Umbilical cord (tissue), 2 donors: ENCODE measurements at places on chromosomes 2 and 18. TPM values are rescaled to one million over a fixed set of nuclear protein-coding genes. Genes with fewer than 3 reads are reported as not detected.

DNA sequence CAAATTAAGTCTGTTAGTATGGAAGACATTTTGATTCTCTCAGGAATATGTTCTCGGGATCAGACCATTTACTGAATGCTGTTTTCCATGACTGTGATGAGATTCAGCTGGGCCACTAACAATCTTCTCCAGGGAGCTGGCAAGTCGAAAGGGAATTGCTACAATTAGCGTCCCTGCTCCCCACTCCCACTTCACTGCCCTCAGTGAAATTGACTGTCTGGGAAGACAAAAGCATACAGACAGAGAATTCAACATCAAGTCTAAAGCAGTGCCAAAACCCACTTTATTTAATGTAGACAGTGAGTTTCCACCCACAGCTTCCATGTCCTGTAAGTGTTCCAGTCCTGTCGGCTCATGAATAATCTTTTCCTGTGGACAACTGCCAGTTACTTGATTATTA is 34.0 kb upstream of the COL3A1 start:
- peak; percentile 24 for DNase-seq

GRCh38 chr2:7279421-7279949 is 362.3 kb downstream of the RNF144A start:
- DNase-seq, result no peak

GRCh38 chr2:135124924-135125886 is 73.1 kb downstream of the RAB3GAP1 start:
- no peak for DNase-seq

DNA sequence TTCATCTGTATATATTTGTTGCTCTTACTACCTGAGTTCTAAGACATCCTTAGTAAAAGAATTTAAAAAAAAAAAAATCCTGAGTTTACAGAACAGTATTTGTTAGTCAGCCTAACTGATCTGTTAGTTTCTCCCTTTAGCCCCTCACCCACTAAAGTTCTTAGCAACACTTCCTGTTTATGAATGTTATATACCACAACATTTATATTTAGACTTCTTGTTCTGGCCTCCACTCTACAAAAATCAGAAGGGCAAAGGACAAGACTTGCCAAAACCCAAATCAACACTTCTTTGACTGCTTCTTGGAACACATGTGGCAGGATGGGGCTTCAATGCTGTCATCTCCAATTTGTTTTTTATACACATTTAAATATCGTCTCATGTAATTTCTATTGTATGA is 71.1 kb downstream of the MGAT5 start:
- no peak for DNase-seq

GRCh38 chr2:235860111-235860510 is 308.1 kb downstream of the GBX2 start:
- DNase-seq, result no peak

GRCh38 chr2:128451084-128452023 is 132.7 kb upstream of the HS6ST1 start:
- DNase-seq, result no peak

DNA sequence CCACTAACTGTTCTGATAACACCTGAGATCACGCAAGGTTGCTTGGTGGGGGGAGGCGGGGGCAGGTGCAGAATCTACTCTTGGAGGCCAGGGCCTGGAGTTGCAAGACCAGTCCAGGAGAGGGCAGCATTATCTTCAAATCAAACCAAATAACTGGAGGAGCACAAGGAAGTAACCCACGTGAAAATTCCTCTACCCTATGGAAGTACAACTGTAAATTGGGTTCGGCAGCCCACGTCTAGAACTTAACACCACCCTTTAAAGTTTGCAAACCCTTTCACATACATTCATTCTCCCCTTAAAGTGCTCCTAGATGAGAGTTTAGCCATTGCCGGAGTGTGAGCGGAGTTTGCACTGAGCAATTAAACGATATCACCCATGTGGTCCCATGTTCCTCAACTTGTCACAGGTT is 19.6 kb upstream of the CXCR1 start:
- DNase-seq, result peak; percentile 75

- DNase-seq, result no peak
These were observed 43.4 kb upstream of the AQP4 start for GRCh38 chr18:26908906-26909305.

GRCh38 chr2:182980115-182980514 is 58.1 kb downstream of the NCKAP1 start:
- peak; percentile 47 for DNase-seq

- DNase-seq, result no peak
These were observed 232.4 kb downstream of the MEIS1 start for GRCh38 chr2:66667301-66667700.

DNA sequence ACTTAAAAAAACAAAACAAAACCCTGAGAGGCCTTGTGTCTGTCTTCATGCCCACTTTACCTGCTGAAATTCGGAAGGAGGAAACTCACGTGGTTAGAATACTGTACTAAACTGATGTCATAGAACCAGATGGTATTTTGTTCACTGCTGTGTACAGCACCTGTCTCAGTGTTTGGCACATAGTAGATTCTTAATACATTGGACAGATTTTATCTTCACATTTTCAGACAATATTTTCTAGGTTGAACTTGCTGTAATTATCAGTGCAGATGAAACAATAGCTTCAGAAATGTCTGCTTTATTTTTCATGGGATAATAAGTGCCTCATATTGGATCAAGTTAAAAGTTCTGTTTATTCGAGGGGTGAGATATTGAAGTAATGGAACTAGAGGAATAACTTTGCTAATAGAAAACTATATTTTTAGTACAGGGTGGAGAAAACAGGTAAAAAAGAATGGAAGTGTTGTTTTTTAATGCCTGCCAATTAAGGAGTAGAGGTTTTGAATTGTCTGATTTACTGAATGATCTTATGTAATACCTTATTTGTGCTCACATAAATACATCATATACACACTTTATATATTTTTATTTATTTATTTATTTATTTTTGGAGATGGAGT is 23.7 kb downstream of the DDX1 start:
- no peak for DNase-seq

DNA sequence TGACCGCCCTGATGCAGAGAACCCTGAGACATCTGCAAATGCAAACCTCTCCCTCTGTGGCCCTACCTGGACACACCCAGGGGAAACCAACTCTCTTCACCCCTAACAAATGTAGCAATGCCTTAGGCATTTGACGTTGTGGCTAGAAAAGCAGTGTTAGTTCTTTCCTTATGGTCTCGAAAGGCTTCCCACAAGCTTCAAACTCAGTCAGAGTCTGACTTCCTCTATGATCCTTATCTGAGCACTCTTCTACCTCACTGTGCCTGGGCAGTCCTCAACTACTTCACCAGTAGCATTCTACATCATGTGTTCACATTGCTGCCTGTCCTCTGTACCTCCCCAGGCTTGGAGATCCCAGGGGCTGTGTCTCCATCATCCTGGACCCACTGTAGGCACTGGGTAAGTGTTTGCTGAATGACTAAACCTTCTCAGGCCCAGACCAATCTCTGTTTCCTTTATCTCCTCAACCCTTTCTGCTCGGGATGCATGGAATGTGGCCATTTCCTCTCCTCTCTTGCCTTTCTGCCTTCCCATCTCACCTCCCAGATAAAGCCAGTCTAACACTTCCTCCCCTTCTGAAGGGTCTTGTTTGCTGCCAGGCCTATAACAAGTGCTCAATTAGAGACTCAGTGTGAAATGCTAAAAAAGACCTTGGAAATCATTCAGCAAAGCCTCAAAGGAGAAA is 91.7 kb upstream of the ACAA2 start:
- no peak for DNase-seq

GRCh38 chr2:13558368-13558767 is 841.6 kb downstream of the TRIB2 start:
- no peak for DNase-seq

DNA sequence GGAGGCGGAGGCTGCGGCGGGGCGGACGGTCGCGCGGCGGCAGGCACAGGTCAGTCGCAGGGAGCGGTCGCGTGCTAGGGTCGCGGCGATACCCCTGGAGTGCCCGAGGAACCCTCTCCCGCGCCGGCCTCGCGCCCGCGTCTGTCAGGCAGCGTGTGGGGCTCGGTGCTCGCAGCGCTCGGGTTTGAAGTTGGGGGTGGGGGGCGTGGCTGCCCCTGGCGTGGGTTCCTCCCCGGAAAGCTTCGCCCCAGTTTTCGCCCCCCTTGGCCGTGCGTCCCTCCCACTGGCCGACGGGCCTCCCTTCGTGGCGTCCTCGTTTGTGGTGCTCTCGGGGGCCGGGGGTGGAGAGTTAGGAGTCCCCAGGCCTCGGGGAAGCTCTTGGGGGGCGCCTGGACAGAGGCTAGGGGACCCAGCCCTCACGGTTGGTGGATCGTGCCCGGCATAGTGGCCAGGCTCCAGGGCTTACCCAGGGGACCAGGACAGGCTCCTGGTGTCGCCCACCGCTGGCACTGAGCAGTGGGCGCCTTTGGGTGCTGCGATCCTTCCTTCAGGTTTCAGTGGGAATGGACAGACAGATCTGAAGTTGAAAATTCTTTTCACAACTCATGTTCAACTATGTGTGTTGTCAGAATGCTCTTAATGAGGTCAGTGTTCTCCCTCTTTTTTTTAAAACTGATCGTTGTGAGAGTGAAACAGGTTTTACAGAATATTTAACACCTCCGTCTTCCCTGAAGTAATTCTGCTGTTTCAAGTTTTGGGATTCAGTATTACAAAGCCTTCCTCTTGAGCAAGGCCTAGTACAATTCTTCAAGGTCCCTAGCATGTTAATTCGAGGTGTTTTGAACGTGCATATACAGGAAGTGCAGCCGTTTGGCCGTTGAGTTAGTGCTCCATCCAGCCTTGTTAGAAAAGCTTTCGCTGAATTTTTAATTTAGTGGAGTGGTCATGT is 604 bp downstream of the RALBP1 start:
- peak; percentile 67 for DNase-seq

DNA sequence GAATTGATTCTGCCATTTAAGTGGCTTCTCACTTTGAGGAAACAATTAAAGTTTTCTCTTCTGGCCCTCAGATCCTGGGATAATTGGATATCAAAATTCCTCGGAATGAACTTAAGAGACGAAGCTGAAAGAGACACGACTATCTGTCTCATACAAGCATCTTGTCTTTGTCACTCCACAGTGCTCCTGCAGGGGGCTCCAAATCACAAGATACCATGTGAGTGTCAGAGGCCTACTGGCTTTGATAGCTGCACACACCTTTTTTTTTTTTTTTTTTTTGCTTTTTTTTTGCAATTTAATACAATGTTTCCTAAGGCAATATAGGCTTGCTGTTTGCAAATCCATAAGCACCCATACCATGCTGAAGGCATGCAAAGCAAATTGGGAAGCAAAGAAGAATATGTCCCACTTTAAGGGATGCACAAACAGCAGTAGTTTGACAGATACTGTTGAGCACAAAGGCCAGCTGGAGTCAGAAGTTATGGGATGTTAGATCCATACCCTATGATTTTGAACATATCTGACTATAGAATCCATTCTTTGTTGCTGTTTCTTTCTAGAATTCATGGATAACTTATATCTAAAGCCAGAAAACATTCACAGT is 109.0 kb upstream of the CBLN2 start:
- no peak for DNase-seq

DNA sequence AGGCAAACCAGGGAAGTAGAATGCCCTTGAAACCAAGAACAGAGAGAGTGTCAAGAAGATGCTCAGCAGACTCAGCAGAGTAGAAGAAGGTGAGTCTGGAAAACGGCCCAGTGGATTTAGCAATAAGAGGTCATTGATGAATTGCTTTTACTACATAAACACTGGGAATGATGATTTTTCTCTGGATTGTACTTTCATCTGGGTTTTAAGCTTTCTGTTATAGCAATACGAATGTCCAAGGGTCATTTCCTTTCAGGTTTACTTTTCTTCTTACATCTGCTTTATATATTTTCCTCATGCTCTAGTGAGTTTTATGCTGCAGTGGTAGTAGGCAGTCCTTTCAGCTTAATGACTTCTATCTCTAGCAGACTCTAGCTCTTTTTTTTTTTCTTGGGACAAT is 16.9 kb downstream of the EML6 start:
- no peak for DNase-seq

DNA sequence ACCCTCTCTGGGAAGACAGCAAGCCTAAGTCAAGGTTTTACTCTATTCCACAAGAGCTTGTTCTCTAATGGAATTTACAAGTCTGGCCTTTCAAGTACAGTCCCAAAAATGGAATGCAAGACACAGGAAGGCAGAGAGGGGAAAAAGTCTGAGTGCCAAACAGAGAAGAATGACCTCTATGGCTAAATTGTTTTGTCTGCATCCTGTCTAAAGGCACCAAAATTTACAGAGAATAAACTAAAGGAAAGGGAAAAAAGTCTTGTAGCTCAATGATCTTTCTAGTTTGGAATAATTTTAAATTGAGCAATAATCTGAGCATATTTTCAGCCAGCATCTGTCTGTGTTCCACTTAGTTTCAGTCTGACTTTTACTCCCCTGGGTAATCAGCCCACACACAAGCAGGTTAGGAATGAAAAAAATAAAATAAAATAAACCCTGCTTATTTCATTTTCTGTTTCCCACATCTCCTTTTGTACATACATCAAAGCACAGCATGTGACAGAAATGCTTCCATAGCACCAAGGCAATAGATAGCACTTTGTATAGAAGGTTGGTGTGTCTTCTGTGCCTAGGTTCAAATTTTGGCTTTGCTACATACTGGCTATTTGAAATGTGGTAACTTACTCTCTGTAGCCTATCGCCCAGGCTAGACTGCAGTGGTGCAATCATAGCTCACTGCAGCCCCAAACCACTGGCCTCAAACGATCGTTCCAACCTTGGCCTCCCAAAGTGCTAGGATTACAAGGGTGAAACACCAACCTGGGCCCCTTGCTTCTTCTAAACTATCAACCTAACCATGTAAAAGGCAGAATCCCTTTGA is 105.1 kb downstream of the SLC8A1 start:
- DNase-seq, result peak; percentile 34

DNA sequence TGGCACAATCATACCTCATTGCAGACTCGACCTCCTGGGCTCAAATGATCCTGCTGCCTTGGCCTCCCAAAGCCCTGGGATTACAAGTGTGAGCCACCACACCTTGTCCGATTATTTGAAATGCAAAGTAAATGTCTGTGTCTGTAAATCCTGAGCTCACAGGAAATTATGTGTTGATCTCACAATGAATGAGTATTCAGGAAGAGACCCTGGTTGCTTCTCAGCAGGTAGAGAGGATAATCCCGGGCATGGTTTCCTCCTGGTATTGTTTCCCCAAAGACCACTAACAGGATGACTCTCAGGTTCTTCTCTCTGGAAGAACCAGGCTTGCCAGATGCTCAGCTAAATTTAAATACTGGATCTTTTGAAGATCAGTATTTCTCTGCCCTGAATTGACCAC is 147.6 kb downstream of the LDLRAD4 start:
- no peak for DNase-seq

GRCh38 chr2:111225856-111226255 is 105.1 kb downstream of the BCL2L11 start:
- no peak for DNase-seq

GRCh38 chr2:48356701-48357325 is 173.1 kb upstream of the STON1 start:
- DNase-seq, result peak; percentile 64

GRCh38 chr2:133360882-133361281 is 207.4 kb downstream of the NCKAP5 start:
- no peak for DNase-seq

Gene HPCAL1
- 7.9 TPM for total RNA-seq

Gene DSC2
- 27.7 TPM for total RNA-seq

Gene SERPINB7
- total RNA-seq, result 31.1 TPM

Gene DSC1
- 19.3 TPM for total RNA-seq

Gene HAAO
- 19.0 TPM for total RNA-seq

Gene B3GNT7
- total RNA-seq, result 3.9 TPM

Gene GULP1
- total RNA-seq, result 64.3 TPM

Gene SNTG2
- not detected for total RNA-seq

Gene EVX2
- 1.2 TPM for total RNA-seq

Gene MAP3K19
- 5.3 TPM for total RNA-seq

Gene KRCC1
- total RNA-seq, result 37.3 TPM
